ENCODE measurements at places on chromosomes 1 and 21.

DNA sequence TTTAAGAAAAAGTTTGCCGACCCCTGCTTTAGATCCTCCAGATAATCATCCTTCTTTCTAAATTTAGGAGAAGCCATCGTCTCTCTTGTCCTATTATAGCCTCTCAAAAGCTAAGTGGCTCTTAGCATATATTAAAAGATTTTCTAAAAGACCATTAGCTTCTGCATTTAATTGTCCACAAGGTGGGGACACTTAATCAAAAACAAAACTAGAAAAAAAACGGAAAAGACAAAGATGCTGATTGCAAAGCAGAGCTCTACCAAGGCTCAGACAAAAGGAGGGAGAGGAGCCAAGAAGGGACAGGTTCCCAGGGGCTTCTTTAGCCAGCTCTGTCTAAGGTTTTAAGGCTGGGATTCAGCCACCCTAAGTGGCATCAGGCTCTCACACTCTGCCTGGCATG is 128.3 kb upstream of the HMGB4 start:
- no peak for DNase-seq

DNA sequence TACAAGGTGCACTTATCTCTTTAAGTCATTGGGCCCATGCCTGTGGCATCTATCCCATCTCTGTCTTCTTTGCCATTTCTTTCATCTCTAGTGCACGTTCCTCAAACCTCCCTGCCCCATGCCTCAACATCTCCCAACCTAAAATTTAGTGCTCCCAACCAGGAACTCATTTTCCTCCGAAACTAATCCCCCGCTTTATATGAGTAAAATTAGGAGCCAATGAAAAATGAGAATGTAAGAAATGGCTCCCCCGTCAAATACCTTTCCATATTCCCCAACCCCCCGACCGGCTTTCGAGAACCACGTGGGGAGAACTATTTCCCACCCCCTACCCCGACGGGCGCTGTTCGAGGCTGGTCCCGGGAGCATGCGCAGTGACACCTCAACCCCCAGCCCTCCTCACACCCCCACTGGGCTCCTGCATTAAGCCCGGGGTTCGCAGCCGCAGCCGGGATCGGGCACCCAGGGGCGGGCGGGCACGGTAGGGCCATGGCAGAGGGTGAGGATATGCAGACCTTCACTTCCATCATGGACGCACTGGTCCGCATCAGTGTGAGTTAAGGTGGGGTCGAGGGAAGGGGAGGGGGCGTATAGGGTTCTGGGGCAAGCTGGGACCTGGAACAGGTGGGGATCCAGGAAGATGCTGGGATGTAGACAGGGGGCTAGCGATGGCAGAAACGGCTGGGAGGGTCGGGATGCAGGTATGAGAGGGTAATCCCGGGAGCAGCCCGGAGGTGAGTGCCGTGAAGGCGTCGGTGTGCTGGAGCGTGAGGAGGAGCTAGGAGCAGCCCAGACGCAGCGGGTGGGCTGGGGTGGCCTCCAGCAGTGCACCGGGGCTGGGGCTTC is at the start of gene TRIM46:
TSS of gene TRIM46 (plus strand) at position 372 of the 846 bp plus-strand sequence. CDS start at position 490, 118 bp downstream.
- no peak for DNase-seq

DNA sequence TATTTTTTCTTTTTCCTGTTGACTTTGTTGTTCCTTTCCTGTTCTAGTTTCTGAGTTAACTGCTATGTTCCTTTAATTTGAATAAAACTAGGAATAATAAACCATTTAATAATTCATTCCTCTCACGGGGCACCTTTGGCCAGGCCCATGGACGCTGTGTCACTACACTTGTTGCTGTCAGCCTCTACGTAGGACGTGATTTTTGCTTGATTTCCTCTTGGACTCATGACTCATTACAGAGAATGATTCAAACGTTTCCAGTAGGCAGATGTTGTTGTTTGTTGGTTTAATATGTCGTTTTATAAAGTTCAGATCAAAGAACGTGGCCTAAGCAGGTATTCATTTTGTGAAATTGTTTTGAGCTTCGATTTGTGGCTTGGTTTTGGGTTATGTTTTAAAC is 9.1 kb upstream of the SLC19A1 start:
- peak; percentile 2 for DNase-seq

- DNase-seq = no peak
These were observed 312 bp downstream of the ARNT start for GRCh38 chr1:150876119-150876454.

GRCh38 chr1:15141935-15142539 is 11.5 kb upstream of the TMEM51 start:
- DNase-seq = no peak

GRCh38 chr1:7289694-7290093 is 481.4 kb upstream of the VAMP3 start:
- DNase-seq = no peak

GRCh38 chr21:43609501-43610340 is 49.6 kb downstream of the HSF2BP start:
- no peak for DNase-seq

GRCh38 chr21:25375675-25376074 is 231.6 kb downstream of the MRPL39 start:
- DNase-seq = no peak
